ENCODE measurements at places on chromosomes 2 and 18. TPM values are rescaled to one million over a fixed set of nuclear protein-coding genes. Genes with fewer than 3 reads are reported as not detected.

DNA sequence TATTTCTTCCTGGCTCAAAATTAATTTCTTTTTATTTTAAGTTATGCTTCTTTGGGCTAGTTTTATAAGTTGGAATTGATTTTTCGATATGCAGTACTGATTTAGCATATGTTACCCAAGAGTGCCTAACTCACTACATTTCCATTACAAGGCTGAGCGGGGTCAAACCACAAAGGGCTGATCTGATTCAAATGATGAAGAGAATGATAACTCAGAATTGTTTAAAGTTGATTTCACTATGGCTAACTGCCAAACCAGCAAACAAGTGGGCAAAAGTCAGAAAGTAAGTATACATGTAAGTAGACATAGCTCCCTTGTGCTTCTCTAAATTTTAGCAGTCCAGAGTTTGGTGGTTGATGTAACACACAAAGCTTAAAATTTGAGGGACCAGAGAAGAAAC is 35.6 kb downstream of the RAD51AP2 start:
- no peak for DNase-seq

- peak; percentile 33 for DNase-seq
Measured at GRCh38 chr18:47931718-47932103, 1.3 kb upstream of the SMAD2 start.

DNA sequence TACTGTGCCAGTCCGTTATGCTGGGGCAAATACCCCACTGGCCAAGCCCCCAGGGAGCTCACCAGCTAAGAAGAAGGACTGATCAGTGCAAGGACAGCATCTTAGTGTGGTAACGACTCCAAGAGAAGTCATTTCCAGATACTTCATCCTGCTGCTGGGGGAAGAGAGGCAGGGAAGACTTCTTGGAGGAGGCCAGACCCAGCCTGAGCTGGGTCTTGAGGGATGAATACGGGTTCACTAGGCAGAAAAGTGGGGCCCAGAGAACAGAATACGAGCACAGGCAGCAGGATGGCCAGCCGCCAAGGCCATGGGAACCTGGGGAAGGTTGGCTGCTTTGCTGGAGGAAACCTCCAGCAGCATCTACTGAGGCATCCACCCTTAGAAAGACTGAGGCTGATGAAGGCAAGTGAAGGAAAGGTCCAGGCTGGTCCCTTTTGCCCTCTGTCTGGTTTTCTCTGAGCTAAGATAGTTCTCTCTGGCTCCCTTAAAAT is 84.1 kb downstream of the GLI2 start:
- DNase-seq = no peak

DNA sequence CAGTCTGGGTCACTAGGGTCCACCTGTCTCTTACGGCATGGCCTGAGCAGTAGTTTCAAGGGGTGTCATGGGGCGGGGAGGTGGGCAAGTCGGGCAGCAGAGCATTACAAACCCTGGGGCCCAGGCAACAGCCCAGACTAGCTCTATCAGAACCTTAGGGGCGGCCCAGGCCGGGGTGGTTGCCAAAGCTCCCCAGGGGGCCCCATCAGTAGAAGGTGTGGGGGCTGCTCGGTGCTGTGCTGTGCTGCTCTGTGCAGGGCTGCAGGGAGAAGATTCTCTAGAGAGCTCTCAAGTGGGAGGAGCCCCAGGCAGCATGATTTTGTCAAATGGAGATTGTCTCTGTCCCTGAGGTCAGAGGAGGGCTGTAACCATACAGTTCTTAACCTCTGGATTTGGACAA is 36.4 kb upstream of the SLC14A1 start:
- DNase-seq = no peak

GRCh38 chr2:86064006-86064405 is 41.7 kb downstream of the POLR1A start:
- DNase-seq = no peak

The UGT1A3 gene
- not detected for total RNA-seq

All from activated T-cell treated with anti-CD3 and anti-CD28 coated beads, Interleukin-2, amount 50 U/mL, for 72 hours (primary cell).